ENCODE measurements at places on chromosomes 1 and 21.

- DNase-seq = no peak
Observed at GRCh38 chr21:45780647-45781046, 137.1 kb downstream of the PCBP3 start.

GRCh38 chr1:115465802-115466363 lies 127.8 kb upstream of the NGF start:
- no peak for DNase-seq

- DNase-seq = no peak
Observed at GRCh38 chr1:173887627-173888026, 19.4 kb downstream of the ZBTB37 start.

GRCh38 chr1:43067977-43068751 lies 103.9 kb downstream of the EBNA1BP2 start:
- no peak for DNase-seq

DNA sequence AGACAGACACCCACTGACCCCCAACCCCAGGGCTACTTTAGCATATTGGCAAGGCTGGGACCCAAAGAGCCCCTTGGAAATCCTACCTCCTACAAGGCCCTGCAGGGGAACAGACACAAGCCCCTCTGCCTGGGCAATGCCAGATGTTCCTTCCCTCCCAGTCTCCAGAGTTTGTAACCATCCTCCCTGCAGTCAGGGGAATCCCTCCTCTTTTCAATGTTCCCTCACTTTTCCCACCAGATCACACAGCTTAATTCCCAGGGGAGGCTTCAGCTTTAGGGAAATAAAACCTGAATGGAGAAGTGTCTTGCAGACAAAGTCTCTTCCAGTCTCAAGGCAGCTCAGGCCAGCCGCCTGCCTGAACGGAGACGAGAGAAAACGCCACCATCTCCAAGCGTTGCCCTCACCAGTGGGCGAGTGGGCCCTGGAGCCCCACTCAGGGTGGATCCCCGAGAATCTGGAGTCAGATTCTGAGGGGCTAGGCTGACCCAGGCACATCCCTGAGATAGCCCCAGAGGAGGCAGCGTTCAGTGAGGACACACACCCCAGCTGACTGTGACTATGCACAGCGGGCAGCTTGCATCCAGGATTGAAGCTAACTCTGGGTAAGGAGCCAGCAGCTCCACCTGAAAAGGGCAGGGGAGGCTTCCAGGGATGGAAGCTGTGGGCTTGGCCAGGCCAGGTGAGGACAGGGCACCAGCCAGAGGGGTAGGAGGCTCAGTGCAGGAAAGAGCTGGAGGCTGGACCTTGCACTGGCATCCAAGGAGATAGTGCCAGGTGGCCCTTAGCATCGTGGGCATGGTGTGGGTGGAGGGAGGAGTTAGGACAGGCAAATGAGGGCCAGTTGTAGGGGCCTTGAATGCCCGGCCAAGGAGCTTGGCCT lies 44.0 kb upstream of the ZC3H12A start:
- DNase-seq = no peak

GRCh38 chr1:94280541-94280940 lies 43.2 kb upstream of the ARHGAP29 start:
- no peak for DNase-seq

DNA sequence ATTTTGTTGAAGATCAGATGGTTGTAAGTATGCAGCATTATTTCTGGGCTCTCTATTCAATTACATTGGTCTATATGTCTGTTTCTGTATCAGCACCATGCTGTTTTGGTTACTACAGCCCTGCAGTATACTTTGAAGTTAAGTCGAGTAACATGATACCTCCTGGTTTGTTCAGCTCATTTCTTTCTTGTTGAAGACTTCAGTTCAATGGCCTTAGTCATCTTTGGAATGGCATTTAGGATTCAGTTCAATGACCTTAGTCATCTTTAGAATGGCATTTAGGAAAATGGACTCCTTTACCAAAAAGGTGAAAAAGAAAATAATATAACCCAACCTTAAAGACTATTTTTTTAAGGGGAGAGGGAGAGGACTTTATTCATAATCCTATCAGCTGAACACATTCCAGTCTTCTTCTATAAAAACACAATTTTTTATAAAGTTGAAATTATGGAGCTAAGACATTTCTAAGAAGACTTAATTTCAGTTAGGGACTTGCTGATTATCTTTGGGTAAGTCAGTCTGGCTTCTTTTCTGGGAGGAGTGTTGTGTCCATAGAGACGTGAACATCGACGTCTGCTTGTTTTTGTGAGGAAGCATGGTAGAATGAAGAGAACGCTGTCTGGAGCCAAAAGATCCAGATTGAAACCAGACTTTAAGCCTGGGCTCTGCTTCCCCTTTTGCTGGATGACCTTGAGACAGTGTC lies 48.3 kb downstream of the DDR2 start:
- no peak for DNase-seq

DNA sequence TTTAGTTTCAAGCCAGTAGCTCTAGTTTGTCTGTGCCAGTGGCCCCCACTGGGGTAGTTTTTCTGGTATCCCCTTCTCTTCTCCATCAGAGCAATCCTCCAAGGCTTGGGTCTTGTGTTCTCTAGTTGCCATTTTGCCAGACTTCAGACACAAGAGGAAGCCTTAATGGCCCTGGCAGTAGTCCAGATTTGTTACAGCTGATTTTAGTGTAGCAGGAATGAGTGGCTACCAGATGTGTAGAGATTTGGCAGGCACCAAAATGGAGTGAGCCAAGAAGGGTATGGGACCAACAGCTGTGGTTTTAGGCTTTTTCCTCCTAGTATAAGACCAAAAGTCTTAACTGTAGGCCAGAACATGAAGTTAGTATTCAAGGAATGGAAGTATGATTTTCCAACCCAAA lies 56.8 kb downstream of the ACP6 start:
- DNase-seq = no peak

DNA sequence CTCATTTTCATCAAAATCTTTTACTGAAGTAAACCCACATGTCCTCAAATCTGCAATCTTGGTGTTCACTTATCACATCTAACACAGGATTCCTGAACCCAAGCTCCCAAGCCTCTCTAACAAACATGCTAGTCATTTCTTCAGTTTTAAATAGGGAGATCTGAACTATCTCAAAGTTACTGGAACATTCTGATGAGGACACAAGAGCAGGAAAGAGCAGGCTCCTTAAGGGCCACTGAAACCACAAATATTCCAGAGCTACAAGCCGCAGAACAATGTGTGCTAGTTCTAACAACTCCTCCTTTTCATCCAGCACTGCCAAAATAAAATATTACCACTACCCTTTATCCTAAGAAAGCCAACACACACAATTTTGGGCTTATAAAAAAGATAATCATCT lies 38.9 kb downstream of the WARS2 start:
- peak; percentile 33 for DNase-seq

- DNase-seq = no peak
Observed at GRCh38 chr1:36109041-36109679, 15.9 kb downstream of the COL8A2 start.

GRCh38 chr21:14722841-14723483 lies 176.8 kb upstream of the SAMSN1 start:
- no peak for DNase-seq

GRCh38 chr1:47837866-47838561 lies 159.2 kb downstream of the TRABD2B start:
- no peak for DNase-seq

DNA sequence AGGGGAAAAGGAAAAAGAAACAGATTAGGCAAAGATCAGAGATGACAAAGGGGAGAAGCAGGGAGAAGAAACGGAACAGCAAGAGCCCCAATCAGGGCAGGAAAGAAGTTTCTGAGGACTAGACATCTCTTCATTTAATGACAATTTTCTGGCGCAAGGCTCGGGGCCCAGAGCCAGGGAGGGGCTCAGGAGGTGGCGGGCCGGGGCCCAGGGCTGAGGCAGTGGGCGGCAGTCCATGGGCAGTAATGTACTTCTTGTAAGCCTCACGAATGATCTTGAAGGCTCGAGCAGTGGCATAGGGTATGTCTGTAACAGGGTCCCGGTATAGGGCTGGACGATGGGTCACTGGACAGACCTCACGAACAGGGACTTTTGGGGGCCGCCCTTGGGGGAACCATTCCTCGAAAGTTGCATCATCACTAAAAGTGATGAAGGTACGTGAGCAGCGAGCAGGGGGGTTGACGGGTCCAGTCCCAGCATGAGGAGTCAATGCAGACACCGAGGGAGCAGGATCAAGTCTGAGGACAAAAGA lies 799 bp upstream of the TMOD4 start:
- DNase-seq = no peak

- no peak for DNase-seq
Observed at GRCh38 chr21:36385233-36386030, at the start of gene CHAF1B. Gene CHAF1B (plus strand): TSS chr21:36385392. CDS start chr21:36386137, 745 bp downstream.
